ENCODE measurements at places on chromosomes 4 and X. TPM values are rescaled to one million over a fixed set of nuclear protein-coding genes. Genes with fewer than 3 reads are reported as not detected.

- no peaks in the 10 kb centered on the region for H3K4me1 ChIP-seq
- DNase-seq, result no peak
- no peaks in the 10 kb centered on the region for H3K36me3 ChIP-seq
These were observed 19.0 kb upstream of the CWH43 start for GRCh38 chr4:48967101-48967500.

- H3K4me1 ChIP-seq, result no peaks in the 10 kb centered on the region
- no peaks in the 10 kb centered on the region for H3K27me3 ChIP-seq
- H3K36me3 ChIP-seq, result no peaks in the 10 kb centered on the region
These were observed 28.5 kb downstream of the TBCK start for GRCh38 chr4:106287353-106287969.

- DNase-seq, result no peak
- no peaks in the 10 kb centered on the region for H3K4me1 ChIP-seq
- H3K36me3 ChIP-seq, result no peaks in the 10 kb centered on the region
- H3K27me3 ChIP-seq, result no peaks in the 10 kb centered on the region
- H3K4me3 ChIP-seq, result no peak overlapping the region
These were observed 70.1 kb downstream of the CHM start for GRCh38 chrX:85977218-85977617.

DNA sequence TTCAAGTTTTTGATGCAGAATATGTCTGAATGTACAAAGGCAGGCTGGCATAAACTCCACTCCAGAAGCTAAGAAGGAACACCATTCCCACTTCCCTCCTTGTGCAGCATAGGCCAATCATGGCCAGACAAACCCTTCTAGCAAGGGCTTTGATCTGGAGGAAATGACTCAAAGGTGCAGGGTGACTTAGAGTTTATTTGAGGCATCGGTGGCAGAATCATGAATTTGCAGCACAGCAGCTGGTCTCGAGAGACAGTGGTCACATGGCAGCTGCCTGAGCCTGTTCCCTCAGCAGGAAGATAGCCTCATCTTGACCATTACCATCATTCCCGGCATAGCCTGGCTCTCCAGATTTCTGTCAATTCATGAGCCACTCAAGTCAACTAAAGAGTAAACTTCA, 154.5 kb downstream of the ATP10D start:
- no peaks in the 10 kb centered on the region for H3K4me1 ChIP-seq
- H3K4me3 ChIP-seq, result no peak overlapping the region
- H3K36me3 ChIP-seq, result no peaks in the 10 kb centered on the region
- peak; percentile 6 for DNase-seq
- no peaks in the 10 kb centered on the region for H3K27me3 ChIP-seq
- H3K27ac ChIP-seq, result no peak overlapping the region

DNA sequence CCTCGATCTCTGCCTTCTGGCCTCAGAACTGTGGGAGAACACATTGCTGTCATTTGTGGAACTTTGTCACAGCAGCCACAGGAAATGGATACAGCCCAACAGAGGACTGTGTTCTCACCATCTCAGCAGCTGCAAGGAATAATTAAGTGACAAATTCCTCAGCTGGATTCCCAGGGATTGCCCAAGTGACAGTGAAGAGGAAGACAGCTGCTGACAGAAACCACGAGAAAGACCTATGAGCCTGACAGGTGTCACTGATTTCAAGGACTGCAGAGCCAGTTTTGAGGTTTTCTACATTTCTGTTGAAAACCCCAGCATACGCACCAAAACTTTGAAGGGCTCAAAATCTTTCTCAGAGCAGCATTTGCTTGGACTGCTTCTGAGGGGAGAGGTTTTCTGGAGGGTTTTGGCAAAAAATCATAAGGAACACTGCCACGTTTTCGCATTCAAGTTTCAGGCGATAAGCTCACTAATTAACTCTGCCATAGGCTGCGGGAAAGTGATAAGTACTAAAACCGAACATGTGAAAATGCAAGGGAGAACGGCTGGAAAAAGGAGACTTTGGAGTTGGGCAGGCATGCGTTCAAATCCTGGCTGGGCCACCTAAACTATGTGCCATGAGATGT, 88.8 kb downstream of the DRD5 start:
- no peaks in the 10 kb centered on the region for H3K36me3 ChIP-seq
- no peaks in the 10 kb centered on the region for H3K27me3 ChIP-seq
- no peak overlapping the region for H3K27ac ChIP-seq
- DNase-seq, result no peak

GRCh38 chr4:17809667-17810066, 890 bp downstream of the DCAF16 start:
- no peak for DNase-seq
- peak overlapping the region; percentile 84 for H3K27ac ChIP-seq
- H3K4me3 ChIP-seq, result peak overlapping the region; percentile 80
- H3K36me3 ChIP-seq, result peaks cover 19% of the 10 kb centered on the region
- 0 out of 2 replicates have a peak, but pooled peaks cover 5% of the 10 kb centered on the region for H3K4me1 ChIP-seq

DNA sequence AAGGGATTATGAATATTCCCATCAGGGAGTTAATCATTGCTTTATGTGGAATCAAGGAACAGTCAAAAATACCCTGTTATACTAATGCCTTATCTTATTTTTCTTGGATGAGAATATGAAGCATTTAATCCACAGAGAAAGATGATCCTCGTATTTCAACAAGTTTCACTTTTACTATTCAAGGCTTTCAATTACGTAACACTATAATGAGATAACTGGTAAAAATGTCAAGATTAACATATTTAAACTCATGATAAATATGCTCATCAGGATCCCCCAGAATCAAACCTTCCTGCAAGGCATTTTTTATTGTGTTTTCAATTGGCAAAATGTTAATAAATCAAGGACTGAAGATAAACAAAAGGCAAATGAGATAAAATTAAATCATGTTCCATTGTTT, 5.1 kb downstream of the ZXDA start:
- no peaks in the 10 kb centered on the region for H3K36me3 ChIP-seq
- no peak overlapping the region for H3K27ac ChIP-seq
- H3K4me3 ChIP-seq, result no peak overlapping the region
- DNase-seq, result no peak
- H3K4me1 ChIP-seq, result no peaks in the 10 kb centered on the region
- no peaks in the 10 kb centered on the region for H3K27me3 ChIP-seq

DNA sequence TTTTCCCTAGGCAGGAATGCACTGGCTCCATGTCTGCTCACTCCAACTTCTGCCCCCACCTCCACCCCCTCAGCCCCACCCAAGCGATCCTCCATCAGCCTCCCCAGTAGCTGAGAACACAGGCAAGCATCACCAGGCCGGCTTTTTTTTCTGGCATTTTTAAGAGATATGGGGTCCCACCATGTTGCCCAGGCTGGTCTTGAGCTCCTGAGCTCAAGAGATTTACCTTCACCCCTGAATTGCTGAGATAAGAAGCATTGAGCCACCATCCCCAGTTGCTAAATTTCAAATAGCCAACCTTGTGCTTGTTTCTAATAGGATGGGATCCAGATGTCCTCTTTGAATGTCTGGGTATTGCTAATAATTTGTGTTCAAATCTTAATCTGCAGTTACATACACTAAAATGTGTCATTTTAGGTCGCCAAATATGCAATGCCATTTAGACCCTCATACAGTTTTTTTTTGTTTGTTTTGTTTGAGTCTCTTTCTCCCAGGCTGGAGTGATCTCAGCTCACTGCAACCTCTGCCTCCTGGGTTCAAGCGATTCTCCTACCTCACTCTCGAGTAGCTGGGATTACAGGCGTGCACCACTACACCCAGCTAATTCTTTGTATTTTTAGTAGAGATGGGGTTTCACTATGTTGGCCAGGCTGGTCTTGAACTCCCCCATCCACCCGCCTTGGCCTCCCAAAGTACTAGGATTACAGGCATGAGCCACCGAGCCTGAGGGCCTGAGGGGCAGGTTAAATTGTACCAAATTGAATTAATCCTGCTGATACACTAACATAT, 8.8 kb downstream of the LARP7 start:
- no peaks in the 10 kb centered on the region for H3K4me1 ChIP-seq
- H3K27me3 ChIP-seq, result no peaks in the 10 kb centered on the region
- H3K4me3 ChIP-seq, result no peak overlapping the region
- no peak for DNase-seq
- peaks cover 45% of the 10 kb centered on the region for H3K36me3 ChIP-seq

GRCh38 chr4:8205241-8205707, 6.2 kb downstream of the SH3TC1 start:
- no peak overlapping the region for H3K27ac ChIP-seq
- H3K4me1 ChIP-seq, result peaks cover 15% of the 10 kb centered on the region
- H3K36me3 ChIP-seq, result no peaks in the 10 kb centered on the region
- DNase-seq, result no peak
- H3K4me3 ChIP-seq, result no peak overlapping the region

DNA sequence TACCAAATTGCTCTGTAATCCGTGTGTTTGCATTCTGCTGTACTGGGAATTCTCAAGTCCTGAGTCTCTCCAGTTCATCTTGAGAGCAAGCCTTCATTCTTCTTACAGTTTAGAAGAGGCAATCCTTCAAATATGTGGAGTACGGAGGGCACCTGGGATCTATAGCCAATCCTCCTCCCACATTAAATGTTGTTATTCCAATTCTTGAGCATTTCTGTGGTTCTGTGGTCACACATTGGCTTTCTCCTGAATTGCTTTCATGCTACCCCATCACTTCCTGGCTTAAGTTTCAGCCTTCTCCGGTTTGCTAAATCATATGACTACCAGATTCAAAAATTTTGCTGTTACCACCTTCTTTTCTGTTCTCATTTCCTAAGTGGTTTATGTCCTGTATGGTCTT, 611.1 kb downstream of the PCDH19 start:
- H3K27ac ChIP-seq, result no peak overlapping the region
- H3K36me3 ChIP-seq, result no peaks in the 10 kb centered on the region
- DNase-seq, result no peak
- H3K4me1 ChIP-seq, result no peaks in the 10 kb centered on the region
- no peaks in the 10 kb centered on the region for H3K27me3 ChIP-seq

DNA sequence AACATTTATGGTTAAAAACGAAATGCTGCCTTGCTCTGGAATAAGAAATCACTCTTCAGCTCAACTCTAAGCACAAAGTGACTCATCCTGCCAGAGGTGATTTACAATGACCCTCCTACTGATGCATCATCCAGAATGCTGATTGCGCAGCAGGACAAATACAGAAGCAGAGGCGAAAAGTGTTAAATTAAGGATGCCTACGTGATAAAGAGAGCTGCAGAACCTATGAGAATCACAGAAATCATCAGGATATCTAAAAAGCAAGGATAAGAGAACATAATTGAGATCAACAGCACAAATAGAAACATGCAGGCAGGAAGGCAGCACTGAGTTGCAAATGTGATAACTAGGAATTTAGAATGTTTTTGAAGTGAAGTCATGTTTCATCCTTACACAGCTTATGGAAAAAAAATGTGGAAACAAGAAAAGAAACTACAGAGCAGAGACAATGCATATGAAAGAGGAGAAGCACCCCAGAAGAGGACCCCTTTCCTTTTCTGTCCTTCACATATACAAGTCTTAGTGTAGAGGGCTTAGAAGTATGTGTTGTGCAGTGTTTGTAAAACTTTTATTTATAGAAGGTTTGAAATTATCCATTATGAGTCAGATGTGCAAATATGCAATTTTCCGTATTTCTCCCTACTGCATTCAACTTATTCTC, 188.4 kb downstream of the SLC7A11 start:
- H3K27ac ChIP-seq, result no peak overlapping the region
- no peaks in the 10 kb centered on the region for H3K36me3 ChIP-seq
- H3K27me3 ChIP-seq, result no peaks in the 10 kb centered on the region

GRCh38 chr4:69775321-69775867, 15.0 kb upstream of the SULT1B1 start:
- DNase-seq, result no peak
- H3K4me1 ChIP-seq, result no peaks in the 10 kb centered on the region
- no peaks in the 10 kb centered on the region for H3K27me3 ChIP-seq
- no peaks in the 10 kb centered on the region for H3K36me3 ChIP-seq

DNA sequence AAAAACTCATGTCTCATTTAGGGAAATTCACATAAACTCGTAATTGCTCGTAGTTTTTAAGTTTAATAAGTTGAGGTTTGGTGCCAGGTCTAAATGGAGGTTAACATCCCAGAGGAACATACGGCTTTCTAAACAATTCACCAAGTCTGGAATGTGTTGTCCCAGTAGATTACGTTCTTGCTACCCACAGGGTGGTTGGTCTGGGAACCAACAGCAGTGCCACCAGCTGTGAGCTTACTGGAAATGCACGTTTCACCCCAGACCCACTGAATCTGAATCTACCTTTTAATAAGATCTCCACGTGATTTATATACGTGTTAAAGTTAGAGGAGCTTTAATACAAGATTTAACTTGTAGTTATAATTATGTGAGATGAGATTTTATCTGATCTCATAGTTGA, 134.3 kb downstream of the BMPR1B start:
- no peaks in the 10 kb centered on the region for H3K4me1 ChIP-seq
- H3K36me3 ChIP-seq, result no peaks in the 10 kb centered on the region
- no peaks in the 10 kb centered on the region for H3K27me3 ChIP-seq
- no peak for DNase-seq
- H3K27ac ChIP-seq, result no peak overlapping the region

DNA sequence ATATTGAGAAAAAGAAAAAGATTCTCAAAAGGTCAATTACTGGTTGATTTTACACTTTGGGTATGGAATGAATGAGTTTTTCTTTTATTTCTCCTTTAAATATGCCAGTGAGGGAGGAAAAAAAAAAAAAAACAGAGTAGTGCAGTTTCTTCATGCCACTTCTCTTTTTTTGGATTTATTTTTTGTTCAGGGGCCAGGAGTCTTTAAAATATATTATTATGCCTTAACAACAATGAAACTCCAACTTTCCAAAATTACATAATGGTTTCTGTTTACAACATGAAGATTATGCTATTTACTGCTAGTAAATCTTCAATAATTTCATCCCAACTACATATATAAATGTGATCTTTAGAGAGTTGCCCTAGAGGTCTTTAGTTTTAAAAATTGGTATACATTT, 31.9 kb downstream of the DTHD1 start:
- H3K4me3 ChIP-seq, result no peak overlapping the region
- no peaks in the 10 kb centered on the region for H3K36me3 ChIP-seq
- no peaks in the 10 kb centered on the region for H3K27me3 ChIP-seq
- H3K4me1 ChIP-seq, result no peaks in the 10 kb centered on the region
- DNase-seq, result no peak
- no peak overlapping the region for H3K27ac ChIP-seq

- 0 out of 2 replicates have a peak, but pooled peaks cover 3% of the 10 kb centered on the region for H3K27me3 ChIP-seq
- no peak overlapping the region for H3K4me3 ChIP-seq
- H3K36me3 ChIP-seq, result no peaks in the 10 kb centered on the region
- no peaks in the 10 kb centered on the region for H3K4me1 ChIP-seq
- no peak overlapping the region for H3K27ac ChIP-seq
These were observed 75.0 kb upstream of the DHX15 start for GRCh38 chr4:24659241-24659961.

- no peaks in the 10 kb centered on the region for H3K27me3 ChIP-seq
- no peak overlapping the region for H3K4me3 ChIP-seq
- no peak for DNase-seq
These were observed 612.0 kb downstream of the PCDH18 start for GRCh38 chr4:136920092-136920881.

Gene SULT1E1
- not detected for total RNA-seq

Gene ARX
- total RNA-seq, result 0.22 TPM

Gene LRIT3
- 0.47 TPM for total RNA-seq

Gene EXOC1L
- not detected for total RNA-seq

Gene KLHL4
- 0.10 TPM for total RNA-seq

Gene PDE5A
- 5.0 TPM for total RNA-seq

Gene INPP4B
- 14.3 TPM for total RNA-seq
